Activated CD8-positive, alpha-beta memory T cell treated with anti-CD3 and anti-CD28 coated beads for 1 hour (primary cell): ENCODE measurements at places on chromosomes 5 and 9.

DNA sequence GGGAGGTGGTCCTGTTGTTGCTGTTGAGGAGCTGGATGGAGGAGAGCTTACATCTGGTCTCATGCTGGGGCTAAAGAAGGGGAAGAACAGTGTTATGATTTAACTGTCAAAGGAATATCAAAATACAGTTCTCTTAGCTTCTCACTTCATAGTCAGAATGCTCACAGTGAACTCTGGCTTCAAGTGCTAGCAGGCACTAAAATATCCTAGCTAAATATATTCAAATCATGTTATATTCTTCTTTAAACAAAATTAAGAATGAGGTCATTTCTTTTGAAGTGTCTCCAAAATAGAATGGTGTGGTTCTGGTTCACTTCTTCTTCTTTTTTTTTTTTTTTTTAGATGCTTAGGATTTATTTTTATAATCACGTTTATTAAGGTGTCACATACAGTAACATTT lies 89.4 kb downstream of the NR3C1 start:
- no peak for DNase-seq

GRCh38 chr5:141623611-141624010 lies 4.8 kb upstream of the DIAPH1 start:
- no peak for DNase-seq

GRCh38 chr5:154044581-154044980 lies 5.8 kb downstream of the MFAP3 start:
- DNase-seq, result no peak

GRCh38 chr5:174151599-174152181 lies 106.2 kb downstream of the NSG2 start:
- no peak for DNase-seq
